ENCODE measurements at places on chromosomes 2 and 18. TPM values are rescaled to one million over a fixed set of nuclear protein-coding genes. Genes with fewer than 3 reads are reported as not detected.

The ADAM23 gene
- total RNA-seq = 4.9 TPM

The TBR1 gene
- not detected for total RNA-seq

The HTR2B gene
- 0.78 TPM for total RNA-seq

The LYG1 gene
- total RNA-seq = not detected

The SERPINB4 gene
- not detected for total RNA-seq

The ZSWIM2 gene
- total RNA-seq = 0.16 TPM

The CRYGD gene
- total RNA-seq = not detected

The EML6 gene
- total RNA-seq = 3.5 TPM

The KCNG2 gene
- 0.08 TPM for total RNA-seq

The BCS1L gene
- total RNA-seq = 39.2 TPM

The ATP6V1C2 gene
- not detected for total RNA-seq

The LIPG gene
- total RNA-seq = 3.0 TPM

The LRP2 gene
- total RNA-seq = 0.10 TPM

The KCNS3 gene
- 8.8 TPM for total RNA-seq

The LINC00305 gene
- not detected for total RNA-seq

The BUB1 gene
- 5.8 TPM for total RNA-seq

The GKN2 gene
- total RNA-seq = not detected

All from myocyte (in vitro differentiated cells).